ENCODE measurements at places on chromosomes 5 and 9.

GRCh38 chr9:133690081-133690561 lies 48.0 kb downstream of the SARDH start:
- DNase-seq, result no peak

DNA sequence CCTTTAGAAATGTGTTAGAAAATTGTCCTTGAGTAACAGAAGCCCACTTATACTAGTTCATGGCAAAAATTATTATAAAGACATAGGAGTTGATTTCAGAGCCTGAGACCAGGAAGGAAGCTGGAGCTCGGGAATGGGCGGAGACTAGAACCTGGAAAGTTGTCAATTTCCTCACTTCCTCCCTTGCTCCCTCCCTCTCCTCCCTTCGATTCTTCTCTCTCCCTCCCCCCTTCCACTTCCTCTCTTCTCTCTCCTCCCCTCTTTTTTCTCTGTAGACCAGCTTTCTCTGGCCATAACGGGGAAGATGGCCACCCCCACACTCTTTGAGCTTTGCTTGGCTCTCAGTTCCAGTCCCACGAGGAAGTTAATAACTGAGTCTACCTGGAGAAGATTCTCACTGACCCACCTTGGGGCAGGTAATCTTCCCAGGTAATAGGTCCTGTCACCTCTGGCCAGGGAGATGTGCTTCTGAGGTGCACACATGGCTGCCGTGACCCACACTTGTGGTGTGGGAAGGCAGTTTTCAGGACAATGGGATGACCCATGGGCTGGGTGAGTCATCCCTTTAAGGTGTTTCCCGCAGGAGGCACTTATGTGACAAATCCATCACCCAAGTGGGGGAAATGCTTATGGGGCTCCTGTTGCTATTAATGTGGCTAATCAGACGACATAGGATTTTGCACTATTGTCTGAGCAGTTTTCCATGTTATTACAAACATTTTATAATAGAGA lies 78.7 kb downstream of the HSPA4 start:
- DNase-seq, result no peak

GRCh38 chr9:113934829-113935676 lies 58.9 kb downstream of the ZNF618 start:
- DNase-seq, result no peak

DNA sequence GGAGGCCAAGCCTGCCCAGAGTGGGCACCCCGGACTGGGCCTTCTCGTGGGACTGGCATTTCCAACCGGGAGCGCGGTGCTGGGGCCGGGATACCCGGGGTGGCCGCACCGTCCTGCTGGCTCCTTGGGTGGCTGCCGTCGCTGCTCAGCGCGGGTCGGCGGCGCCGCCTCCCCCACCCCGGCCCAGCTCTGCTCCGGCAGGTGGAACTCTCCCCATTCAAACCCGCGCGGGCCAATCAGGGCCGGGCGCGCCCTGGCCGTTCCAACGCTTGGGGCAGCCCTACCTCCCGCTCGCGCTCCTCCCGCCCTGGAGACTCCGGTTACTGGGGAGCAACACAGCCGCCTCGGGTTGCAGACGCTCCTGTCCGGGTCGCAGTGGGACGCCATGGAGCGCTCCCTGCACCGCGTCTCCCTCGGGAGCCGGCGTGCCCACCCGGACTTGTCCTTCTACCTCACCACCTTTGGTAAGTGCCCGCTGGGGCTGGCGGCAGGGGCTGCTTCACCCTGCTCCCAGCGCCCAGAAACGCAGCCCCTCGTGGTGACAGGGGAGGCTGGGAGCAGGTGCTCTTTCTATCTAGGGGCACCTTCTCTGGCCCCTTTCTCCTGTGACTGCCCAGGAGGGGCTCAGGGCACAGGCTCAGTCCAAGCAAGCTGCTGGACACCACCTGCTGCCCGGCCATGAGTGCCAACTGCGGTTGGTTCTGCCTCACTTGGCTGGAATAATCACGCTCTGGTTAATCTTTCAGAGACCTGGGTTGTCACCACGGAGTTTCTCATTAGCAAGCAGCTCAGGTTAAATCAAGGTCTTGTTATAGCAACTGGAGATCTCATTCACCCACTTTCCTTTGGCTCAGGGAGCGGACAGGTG lies at the start of gene RGS3:
Gene RGS3 (plus strand): TSS at position 310 of the 868 bp plus-strand sequence. CDS start 76 bp downstream, at position 386.
- DNase-seq, result no peak

GRCh38 chr9:93303258-93303771 lies 119.4 kb downstream of the WNK2 start:
- DNase-seq, result no peak

DNA sequence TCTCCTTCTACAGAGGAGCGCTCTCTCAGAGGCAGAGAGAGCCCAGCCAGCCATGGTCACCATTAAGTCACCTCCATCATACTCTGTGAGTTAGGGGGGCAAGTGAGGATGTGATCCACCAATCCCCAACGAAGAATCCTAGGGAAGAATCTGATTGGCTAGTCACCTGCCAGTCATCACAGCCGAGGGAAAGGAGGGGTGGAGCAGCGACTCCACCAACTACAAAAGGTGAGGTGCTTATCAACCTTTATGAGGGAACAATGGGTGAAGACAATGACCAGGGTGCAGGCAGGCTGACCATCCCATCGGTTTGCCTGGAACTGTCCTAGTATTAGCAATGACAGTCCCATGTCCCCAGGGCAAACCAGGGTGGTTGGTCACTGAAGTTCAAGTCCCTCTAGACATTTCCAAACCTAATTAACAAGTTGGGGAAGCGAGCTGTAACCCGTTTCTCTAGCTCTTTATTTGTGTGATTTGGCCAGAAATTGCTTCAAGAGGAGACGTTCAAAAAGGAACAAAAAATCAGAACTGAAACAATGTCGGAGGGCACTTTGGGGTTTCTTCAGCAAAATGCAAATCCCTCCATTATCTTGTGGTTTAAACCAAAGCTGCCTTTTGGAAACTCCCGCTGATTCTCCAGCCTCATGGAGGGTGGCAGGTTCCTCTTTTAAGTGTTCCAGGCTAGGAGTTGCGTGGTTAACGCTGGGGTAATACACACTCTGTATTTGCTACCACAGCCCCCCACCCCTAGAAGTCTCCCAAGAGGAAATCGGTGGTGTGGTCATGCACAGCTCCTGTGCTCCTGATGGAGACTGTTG lies 18.8 kb upstream of the FCN1 start:
- no peak for DNase-seq

GRCh38 chr9:136787690-136788400 lies 3.3 kb upstream of the TMEM141 start:
- peak; percentile 82 for DNase-seq

GRCh38 chr5:6496636-6497035 lies 48.0 kb downstream of the UBE2QL1 start:
- DNase-seq, result peak; percentile 13

DNA sequence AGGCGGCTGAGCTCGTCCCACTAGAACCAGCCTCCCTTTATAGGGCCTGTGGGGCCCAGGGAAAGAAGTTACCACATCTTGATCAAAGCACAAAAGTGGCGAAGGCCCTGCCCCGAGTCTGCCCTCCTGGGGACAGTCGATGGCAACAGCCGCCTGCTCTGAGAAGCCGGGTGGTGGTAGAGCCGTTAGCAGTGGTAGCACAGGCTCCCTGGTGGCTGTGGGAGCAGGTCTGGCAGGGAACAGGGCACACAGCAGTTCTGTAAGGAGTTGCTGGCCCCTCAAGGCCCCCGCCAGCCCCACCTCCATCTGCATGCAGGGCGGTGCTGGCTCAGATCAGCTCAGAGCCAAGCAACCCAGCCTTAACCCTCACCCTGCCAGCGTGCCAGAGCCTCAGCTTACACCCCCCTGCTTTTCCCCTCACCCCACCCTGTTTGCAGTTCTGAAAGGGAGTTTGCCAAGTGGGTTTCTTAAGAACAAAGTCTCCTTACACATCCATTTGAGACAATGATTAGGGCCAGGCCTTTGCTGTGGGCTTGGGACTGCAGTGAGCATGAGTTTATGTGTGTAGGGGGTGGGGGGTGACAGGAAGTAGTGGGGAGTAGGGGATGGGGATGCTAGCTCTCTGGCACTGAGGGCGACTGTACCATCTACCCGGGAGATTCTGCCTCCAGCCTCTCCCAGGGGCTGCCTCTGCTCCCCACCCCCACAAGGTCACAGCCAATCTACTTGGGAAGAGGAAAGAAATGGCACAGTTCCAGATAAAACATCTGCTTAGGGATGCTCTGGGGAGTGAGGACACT lies 11.8 kb downstream of the ACSL6 start:
- DNase-seq, result no peak

GRCh38 chr9:133484671-133485437 lies 6.0 kb upstream of the SLC2A6 start:
- no peak for DNase-seq

DNA sequence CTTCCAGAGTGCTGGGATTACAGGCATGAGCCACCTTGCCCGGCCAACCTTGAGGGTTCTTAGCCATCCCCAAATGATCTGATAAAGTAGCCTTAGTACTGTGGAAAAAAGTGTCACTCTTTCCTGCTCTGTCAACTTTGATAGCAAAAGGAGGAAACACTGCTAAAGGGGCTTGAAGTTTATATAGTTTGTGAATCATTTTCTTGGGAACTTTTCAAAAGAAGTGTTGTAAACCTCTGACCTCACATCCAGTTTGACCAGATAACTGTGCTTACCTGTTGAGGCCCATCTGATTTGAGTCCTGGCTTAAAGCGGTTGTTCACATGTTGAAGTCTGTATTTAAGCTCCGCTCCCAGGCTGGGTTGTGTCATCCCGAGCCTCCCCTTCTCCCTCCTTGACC lies 303.3 kb downstream of the DOCK8 start:
- no peak for DNase-seq

DNA sequence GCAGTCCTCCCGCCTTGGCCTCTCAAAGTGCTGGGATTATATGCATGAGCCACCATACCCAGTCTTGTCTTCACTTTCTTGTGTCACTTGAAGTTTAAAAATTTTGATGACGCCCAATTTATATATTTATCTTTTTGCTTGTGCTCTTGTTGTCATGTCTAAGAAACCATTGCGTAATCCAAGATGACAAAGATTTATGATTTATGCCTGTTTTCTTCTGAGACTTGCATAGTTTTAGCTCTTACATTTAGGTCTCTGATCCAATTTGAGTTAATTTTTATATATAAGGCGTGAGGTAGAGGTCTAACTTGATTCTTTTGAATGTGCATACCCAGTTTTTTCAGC lies 18.6 kb downstream of the ANKHD1 start:
- no peak for DNase-seq

- DNase-seq, result no peak
Measured at GRCh38 chr5:157677931-157678330, 6.6 kb downstream of the C5orf52 start.

DNA sequence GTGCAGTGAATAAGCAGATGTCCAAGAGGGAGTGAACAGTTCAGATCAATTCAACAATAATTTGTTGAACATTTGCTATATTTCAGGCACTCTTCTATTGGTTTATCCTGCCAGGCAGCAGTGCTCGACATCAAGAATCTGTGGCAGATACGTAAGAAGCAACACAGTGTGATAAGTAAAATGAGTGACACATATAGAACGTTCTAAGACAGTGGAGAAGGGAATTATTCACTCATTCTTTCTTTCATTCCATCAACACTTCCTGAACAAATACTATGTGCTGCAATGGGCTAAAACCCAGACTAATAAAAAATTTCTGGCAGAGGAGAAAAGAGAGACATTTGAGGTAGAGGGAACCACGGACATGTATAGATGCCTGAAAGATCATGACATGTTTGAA lies 89.9 kb upstream of the GLIS3 start:
- DNase-seq, result no peak

GRCh38 chr9:21872696-21873095 lies 70.3 kb downstream of the MTAP start:
- no peak for DNase-seq

- DNase-seq, result no peak
Measured at GRCh38 chr5:106451998-106452397, 1218.7 kb downstream of the EFNA5 start.

Measured in T-helper 2 cell treated with Interferon-gamma antibody and Interleukin-4, amounts not matched to agents 5 μg/mL and 100 μg/mL, for 36 hours (primary cell).